ENCODE measurements at places on chromosomes 1 and 21.

- DNase-seq = no peak
Observed at GRCh38 chr1:168825820-168826219, 96.8 kb upstream of the DPT start.

DNA sequence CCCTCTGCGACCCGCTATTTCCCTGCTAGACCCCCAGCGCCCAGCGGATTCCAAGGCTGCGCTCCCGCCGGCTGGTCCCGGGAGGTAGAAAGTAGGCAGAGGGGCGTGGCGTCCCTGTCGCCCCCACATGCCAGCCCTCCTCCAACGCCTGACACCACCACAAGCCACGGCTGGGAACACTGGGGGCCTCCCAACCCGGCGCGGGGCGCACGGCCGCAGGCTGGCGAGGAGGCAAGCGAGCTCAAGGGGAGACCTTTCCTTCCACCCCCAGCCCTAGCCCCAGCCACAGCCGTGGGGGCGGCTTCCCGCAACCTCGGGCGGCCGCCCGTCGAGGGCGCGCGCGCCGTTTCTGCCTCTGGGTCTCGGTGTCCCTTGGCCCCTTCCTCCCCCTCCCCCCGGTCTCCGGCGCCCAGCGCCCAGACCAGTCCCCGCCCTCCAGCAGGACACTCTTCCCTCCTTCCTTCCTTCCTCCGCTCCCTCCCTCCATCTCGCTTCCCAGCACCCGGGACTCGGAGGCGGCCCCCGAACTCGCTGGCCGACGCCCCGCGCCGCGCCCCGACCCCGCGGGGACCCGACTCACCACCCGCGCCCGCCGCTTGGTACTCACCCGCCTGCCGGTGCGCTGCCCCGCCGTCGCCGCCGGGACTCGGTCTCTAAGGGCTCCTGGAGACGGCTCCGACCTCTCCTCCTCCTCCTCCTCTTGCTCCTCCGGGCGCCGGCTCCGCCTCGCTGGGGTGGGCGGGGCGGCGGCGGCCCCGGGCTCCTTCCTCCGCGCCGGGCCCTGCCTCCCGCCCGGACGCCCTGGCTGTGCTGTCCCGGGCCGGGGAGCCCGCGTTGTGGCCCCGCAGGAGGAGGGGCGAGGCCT is at the start of gene GNG12:
Gene GNG12, minus strand, starts transcription at position 731 of the 865 bp plus-strand sequence. CDS start 125,781 bp downstream, outside the sequence.
- peak; percentile 69 for DNase-seq

DNA sequence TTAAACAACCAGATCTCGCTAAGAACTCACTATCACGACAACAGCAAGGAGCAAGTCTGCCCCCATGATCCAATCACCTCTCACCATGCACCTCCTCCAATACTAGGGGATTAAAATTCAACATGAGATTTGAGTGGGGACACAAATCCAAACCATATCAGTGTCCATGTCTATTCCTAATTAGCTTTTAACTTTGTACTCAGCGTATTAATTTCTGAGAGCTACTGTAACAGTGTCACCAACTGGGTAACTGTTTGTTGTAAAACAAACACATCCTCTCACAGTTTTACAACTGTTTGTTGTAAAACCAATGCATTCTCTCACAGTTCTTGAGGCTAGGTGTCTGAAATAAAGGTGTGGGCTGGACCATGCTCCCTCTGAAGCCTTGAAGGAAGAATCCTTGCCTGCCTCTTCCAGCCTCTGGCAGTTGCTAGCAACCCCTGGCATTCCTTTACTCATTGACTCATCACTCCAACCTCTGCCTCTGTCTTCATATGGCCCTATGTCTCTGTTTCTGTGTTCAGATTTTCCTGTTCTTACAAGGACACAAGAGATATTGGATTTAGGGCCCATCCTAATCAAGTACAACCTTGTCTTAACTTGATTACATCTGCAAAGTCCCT is 121.2 kb downstream of the LTN1 start:
- no peak for DNase-seq

- DNase-seq = no peak
Observed at GRCh38 chr1:36567601-36568341, 85.1 kb upstream of the CSF3R start.

DNA sequence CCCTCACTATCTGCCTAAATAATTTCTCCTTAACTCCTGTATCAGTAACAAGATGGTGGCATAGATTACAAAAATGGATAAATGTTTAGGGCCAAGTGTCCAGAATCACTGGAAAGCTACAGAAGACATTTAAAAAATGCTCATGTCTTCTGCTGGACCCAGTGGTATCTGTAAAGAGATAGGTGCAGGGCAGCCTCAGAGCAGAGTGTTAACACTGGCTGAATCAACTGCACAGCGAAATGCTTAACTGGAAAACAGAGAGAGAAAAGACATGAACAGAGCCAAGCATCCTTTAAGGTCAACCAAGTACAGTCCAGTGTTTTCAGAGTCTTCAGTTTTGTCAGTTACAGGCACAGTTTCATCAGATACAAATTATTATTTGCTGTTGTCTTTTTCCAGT is 419.3 kb downstream of the ZP4 start:
- DNase-seq = no peak

DNA sequence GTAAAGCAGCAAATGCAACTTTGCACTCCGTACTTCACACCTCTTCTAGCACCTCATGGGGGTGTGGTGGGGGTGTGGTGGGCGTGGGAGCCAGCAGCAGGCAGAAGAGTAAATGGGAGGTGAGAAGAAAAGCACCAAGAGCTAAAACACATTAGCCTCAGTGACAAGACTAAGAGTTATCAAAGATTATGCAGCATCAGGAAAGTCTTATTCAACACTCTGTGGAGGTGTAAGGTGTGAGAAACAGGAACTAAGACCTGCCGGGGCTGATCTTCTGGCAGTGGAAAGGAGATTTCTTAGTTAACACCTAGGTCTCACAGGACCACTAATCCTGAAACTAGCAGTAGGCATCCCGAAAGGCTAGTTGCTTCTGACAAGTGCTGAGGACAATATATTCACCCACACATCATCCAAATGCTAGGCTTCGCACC is 9.9 kb downstream of the TGFBR3 start:
- DNase-seq = no peak

DNA sequence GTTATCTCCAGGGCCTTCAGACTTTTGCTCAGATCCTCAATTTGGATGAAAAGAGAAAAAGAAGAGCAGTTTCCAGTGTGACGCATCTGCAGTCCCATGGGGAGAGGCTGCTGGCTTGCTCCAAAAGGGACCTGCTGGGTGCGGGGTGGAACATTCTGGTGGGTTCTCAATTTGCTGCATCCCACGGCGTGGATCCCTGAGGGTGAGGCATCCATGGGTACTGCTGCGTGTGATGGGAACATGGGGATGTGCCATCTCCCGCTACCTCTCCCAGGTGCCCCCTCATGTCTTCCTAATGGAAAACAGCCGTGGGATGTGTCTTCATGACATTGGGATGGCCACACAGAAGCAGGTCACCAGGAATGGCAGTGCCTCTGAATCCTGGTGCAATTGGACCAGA is 221.3 kb upstream of the AJAP1 start:
- DNase-seq = no peak

DNA sequence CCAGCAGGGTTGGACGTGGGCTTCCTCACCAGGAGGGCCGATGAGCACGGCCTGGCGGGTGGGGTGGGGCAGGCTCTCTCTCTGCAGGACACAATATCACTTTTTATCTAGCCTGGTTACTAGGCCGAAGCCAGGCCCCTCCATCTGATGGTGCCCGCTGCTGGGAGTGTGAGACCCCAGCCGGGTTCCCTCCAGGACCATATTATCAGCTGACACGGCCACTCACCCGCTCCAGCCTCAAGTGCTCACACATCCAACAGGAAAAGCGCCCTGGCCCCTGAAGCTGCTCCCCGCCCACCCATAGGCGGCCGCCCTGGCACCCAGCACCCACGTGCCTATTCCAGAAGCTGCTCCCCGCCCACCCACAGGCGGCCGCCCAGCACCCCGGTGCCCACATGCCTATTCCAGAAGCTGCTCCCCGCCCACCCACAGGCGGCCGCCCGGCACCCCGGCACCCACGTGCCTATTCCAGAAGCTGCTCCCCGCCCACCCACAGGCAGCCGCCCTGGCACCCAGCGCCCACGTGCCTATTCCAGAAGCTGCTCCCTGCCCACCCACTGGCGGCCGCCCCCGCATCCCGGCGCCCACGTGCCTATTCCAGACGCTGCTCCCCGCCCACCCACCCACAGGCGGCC is 5.0 kb downstream of the SLC19A1 start:
- DNase-seq = no peak
